Frontal cortex (tissue), 4 donors: ENCODE measurements at places on chromosomes 7 and 10.

- DNase-seq, result no peak
These were observed 314.4 kb upstream of the NPSR1 start for GRCh38 chr7:34343667-34344066.

- DNase-seq, result no peak
These were observed 20.4 kb downstream of the BRI3 start for GRCh38 chr7:98301693-98302470.

GRCh38 chr7:111184987-111185386, 94.1 kb downstream of the LRRN3 start:
- DNase-seq, result no peak

DNA sequence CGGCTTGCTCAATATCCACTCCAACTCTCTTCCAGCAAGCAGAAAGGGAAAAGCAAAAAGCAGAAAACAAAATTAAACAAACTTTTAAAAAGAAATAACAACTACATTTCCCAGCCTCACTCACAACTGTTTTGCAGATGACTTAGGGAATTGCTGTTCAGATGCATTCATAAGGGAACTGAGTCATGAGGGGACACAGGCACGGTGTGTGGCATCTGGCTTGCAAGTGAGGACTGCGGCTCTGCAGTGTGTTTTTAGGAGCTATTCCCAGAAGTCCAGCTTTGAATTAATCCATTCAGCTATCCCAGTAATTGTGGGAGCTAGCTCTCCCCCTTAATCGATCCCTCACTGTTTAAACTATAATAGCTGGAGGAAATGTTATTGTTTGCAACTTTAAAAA, 30.3 kb downstream of the PTN start:
- no peak for DNase-seq

GRCh38 chr7:44893710-44894234, 8.4 kb upstream of the PURB start:
- no peak for DNase-seq

DNA sequence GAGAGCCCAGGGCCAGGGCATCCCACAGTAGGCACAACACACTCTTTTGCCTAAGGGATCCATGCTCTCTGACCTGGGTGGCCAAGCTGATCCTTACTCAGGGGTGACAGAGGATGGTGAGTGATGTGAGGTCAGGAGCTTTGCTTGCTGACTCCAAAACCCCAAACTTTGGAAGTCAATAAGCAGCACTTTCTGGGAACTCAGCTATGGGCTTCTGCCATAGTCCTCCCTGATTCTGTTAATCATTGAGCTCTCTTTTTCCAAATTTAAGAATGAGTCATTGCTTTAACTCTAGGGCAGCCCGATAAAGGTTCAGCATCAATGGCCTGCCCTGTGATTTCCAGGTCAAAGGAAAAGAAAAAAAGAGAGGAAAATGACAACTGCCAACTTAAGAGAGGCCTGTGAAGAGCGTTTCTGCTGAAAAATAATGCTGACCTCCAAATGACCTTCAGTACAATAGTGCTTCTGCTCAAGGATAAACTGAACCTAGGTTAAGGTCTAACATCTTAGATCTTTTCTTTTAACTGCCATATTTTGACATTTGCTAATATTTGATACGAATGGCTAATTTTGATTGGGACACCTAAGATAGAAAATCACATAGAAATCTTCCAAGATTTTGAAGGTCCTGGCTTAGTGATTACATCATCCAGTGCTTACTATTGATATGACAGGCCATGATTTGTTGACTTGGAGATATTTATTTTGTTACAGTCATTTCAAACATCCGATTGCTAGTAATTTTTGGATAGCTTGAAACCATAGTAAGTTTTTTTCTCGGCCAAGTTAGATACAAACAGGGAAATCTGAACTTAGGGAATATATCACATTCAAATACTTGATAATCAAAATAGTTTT, 20.8 kb upstream of the RELN start:
- no peak for DNase-seq

GRCh38 chr10:127990846-127991542, 84.1 kb downstream of the PTPRE start:
- DNase-seq, result no peak

GRCh38 chr10:3226960-3227744, 54.6 kb upstream of the PITRM1 start:
- no peak for DNase-seq

DNA sequence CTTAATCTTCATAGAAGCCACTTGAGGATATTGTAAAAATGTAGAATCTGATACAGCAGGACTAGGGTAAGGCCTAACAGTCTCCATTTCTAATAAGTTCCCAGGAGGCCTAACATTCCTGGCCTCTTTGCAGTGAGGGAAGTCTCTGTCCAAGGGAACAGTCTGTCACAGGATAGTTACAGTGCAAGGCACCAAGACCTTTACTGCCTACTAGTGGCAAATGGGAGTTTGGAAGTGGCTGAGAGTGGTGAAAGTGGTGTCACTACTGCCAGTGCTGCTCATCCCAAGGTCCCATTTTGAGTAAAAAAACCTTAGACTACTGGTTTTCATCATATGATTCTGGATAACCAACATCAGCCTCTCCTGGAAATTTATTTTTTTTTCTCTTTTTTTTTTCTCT, 619.5 kb upstream of the SEMA3D start:
- no peak for DNase-seq

- no peak for DNase-seq
These were observed 112.2 kb upstream of the GPR26 start for GRCh38 chr10:123553810-123554430.

- DNase-seq, result no peak
These were observed 97.7 kb downstream of the CREB5 start for GRCh38 chr7:28510026-28510369.

DNA sequence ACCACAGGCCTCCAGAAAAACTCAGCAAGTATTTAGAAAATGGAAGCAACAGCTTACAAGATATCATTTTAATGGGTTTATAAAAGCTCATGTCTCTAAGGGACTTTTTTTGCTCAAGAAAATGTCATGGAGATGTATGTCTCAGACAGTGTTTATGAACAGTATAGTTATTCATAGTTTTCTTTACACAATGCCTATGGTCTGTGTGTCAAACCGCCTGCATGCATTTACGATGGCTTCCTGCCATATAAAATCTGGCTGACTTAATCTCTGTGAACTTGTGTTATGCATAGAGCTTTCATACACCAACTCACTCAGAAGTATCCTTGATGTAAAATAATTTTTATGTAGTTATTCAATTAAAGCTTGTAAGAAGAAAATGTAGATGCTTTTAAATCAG, 1314.2 kb upstream of the LRRTM3 start:
- no peak for DNase-seq

GRCh38 chr7:29140873-29141468, 5.4 kb downstream of the CPVL start:
- DNase-seq, result no peak

DNA sequence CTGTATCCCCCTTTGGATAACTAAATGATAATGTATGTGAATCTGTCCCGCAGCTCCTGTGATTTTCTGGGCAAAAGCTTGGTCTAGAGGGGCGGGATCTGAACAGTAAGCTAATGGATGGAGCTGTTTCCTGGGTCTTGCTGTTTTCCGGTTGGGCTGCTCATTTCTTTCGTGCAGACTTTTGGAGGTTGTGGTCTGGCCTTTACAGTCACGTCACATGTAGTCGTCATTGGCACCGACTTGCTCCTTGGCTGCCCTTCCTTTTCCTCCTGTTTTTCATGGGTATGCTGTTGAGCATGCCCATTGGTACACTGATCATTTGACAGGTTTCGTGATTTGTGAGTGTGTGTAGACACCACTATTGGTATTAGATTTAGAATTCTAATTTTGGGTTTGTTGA, 2.0 kb downstream of the FBH1 start:
- DNase-seq, result no peak

DNA sequence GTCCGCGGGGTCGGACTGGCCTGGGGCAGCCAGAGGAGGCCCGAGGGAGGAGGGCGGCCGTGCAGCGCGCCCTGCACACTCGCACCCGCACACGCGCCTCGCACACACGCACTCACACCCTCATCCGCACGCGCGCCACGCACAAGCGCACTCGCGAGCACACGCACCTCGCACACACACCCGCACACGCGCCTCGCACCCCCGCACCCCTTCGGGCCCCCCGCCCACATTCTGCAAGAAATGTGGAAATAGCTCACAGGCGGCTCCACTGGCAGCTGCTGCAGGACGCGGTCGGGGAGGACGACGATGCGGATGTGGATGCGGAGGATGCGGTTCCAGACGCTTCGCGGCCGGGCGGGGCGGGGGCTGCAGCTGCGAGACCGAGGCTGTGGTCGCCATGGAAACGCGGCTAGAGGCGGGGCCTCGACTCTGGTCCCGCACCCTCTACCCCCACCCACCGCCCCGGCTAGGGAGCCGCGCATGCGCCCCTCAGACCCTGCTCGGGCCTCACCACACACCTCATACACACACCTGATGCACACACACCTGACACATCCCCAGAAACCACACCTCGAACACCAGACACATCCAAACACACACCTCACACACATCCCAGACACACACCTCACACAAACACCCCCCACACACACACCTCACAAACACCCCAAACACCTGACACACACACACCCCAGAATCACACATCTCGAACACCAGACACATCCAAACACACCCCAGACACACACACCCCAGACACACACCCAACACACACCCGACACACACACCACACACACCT, at the start of gene CALY:
CALY (minus strand) TSS at position 320 of the 793 bp plus-strand sequence. CDS start 7,907 bp downstream, outside the sequence.
- DNase-seq, result peak; percentile 74

GRCh38 chr7:55432939-55433784, 68.0 kb downstream of the LANCL2 start:
- no peak for DNase-seq
